IMR-90 (cell line): ENCODE measurements at places on chromosomes 16 and 17. TPM values are rescaled to one million over a fixed set of nuclear protein-coding genes. Genes with fewer than 3 reads are reported as not detected.

GRCh38 chr17:76925441-76925891, 57.3 kb downstream of the MGAT5B start:
- DNase-seq = no peak

DNA sequence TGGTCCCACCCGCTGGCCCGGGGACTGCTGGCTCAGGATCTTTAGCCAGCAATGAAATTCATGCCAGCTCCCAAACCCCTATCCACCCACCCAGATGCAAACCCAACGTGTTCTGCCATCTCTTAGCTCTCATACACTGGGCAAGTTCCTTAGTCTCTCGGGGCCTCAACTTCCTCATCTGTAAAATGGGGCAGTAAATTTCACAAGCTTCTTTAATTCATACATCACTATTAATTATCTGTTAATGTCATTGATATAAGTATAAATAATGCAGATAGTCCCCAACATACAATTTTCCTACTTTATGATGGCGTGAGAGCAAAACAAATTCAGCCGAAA, 398.7 kb downstream of the SOX9 start:
- no peak for DNase-seq

DNA sequence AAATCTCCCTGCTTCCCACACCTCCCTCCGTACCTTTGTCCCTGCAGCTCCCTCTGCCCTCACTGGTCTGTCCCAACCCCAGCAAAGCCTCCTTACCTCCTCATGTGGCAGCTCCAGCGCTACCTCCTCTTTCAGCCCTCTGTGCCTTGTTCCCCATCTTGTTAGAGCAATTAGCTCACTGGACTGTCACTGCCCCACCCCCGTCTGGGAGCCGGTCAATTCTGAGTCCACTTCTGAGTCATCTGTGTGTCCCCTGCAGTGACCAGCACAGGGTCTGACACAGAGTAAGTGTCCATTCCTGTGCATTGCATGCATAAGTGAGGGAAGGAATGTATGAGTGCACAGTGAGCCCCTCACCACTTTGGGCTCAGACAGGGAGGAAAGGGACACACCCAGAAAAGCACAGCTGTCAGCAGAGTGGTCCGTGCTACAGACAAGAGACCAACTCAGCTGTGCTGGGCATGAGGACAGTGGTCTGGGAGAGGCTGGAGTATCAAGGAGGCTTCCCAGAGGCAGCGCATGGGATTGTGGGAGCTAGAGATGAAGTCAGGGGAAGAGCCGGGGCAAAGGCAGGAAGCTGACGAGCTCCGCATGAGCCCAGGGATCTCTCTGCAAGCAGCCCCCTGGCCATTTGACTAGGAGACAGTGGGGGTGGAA, 45.9 kb downstream of the PITPNM3 start:
- peak; percentile 28 for DNase-seq

- DNase-seq = no peak
Measured at GRCh38 chr16:55214974-55215494, 109.0 kb upstream of the IRX6 start.

GRCh38 chr16:65665586-65665985, 543.7 kb upstream of the CDH11 start:
- no peak for DNase-seq

The TP53TG3E gene
- 0.03 TPM in 1 of 2 replicates, not detected in the other for polyA plus RNA-seq
